Stimulated activated CD4-positive, alpha-beta T cell treated with anti-CD3 and anti-CD28 coated beads, Interleukin-1b, Interleukin-23, amount 100 ng/mL, for 48 hours (primary cell): ENCODE measurements at places on chromosomes 7 and 10.

DNA sequence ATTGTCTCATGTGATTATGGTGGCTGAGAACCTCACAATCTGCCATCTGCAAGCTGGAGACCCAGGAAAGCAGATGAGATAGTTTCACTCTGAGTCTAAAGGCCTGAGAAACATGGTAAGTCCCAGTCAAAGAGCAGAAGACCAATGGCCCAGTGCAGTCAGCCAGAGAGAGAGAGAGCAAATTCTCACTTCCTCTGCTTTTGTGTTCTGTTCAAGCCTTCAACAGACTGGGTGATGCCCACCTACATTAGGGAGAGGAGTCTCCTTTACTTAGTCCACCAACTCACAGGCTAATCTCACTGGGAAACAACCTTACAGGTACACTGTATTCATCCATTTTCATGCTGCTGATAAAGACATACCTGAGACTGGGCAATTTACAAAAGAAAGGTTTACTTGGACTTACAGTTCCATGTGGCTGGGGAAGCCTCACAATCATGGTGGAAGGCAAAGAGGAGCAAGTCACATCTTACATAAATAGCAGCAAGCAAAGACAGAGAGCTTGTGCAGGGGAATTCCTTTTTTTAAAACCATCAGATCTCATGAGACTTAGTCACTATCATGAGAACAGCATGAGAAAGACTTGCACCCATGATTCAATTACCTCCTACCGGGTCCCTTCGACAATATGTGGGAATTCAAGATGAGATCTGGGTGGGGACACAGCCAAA lies 4.7 kb upstream of the FRMPD2 start:
- no peak for DNase-seq

DNA sequence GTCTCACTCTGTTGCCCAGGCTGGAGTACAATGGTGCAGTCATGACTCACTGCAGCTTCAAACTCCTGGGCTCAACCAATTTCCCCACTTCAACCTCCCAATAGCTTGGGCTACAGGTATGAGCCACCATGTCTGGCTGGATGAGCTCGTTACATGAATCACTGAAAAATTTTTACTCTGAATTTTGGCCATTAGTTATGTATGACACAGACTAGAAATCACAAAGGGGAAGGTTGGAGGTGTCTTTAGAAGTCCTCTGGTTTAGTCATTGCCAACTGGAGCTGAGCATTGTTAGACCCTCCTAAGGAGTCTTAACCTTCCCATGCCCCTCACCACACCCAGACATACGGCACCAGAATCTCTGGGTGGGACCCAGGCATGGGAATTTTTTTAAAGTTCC lies 34.7 kb downstream of the SVIL start:
- DNase-seq = no peak

DNA sequence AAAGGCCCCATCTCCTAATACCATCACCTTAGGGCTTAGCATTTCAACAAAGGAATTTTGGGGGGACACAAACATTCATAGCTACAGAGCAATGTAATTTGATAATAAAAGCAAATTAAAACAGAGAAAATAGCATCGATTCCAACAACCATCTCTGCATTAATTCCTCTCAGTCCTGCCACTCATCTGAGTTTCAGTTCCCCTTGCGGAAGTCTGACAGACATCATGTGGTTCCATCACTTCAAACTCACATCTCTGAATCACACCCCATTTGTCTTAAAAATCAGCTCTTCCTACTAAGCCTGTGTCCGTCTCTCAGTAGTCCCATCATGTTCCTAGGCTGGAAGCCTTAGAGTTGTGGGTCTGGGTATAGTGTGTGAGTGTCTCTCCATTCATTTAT lies 3.6 kb downstream of the ADCK2 start:
- DNase-seq = no peak

DNA sequence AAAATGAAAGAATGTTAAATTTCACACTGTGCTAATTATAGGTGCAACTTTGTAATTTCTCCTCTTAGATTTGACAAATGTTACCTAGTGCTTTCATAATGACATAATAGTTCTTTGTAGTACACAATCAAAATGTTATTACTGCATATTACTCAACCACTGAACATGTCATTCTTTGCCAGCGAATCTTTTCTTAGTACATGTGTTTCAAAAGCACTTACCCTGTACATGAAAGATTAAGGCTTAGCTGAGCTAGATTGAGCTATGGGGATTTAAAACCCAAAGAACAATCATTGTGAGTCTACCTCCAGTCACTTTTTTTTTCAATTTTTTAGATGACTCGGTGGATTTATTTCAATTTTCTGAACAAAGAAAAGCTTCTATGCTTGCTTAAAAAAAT lies 123.5 kb upstream of the FERD3L start:
- DNase-seq = no peak

DNA sequence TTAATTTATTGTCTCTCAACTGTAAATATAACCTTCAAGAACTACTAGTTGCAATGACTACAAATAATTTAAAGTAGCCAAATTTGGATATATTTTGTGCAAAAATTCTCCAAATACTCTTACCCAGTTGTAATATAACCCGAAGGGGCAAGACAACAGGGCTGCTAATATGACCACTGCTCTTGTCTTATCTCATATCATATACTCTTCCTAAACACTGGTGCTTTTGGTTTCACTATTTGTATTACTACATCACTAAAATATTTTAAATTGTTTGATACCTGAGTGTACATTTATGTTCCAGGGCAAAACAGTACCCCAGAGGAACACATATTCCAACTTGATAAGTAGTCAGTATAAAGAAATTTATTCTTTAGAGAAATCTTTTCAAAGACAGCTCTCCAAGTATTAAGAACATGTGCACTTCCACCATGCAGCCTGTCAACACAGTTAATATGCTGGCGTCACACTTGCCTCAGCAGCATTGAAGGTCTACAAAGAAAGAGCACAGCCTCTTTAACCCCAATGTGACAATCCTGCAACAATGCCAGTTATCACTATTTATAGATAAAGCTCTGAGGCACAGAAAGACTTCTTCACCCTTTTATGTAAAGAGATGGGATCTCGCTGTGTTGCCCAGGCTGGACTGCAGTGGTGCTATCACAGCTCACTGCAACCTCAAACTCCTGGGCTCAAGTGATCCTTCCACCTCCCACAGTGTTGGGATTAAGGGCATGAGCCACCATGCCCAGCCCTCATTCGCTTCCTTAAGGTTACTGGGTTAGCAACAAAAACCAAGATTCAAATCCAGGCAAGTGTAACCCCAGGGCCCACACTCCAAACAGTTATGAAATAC lies 37.8 kb downstream of the RHEB start:
- no peak for DNase-seq

DNA sequence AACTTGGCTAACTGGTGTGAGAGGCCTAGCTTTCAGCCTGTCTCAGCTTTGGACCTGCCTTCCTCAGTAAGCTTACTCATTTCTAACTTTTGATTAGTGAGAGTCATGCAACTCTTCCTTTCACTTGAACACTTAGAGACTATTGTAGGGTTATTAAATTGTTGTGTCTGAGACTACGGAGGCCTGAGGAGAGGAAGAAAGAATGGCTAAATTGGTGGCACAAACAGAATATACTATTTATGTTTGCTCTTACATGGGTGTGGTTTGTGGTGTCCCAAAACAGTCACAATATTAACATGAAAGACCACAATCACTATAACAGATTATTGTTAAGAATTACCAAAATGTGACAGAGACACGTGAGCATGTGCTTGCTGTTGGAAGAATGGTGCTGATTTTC lies 82.1 kb downstream of the TRIM24 start:
- no peak for DNase-seq

- DNase-seq = no peak
These were observed 8.2 kb downstream of the KCNIP2 start for GRCh38 chr10:101835362-101835761.

DNA sequence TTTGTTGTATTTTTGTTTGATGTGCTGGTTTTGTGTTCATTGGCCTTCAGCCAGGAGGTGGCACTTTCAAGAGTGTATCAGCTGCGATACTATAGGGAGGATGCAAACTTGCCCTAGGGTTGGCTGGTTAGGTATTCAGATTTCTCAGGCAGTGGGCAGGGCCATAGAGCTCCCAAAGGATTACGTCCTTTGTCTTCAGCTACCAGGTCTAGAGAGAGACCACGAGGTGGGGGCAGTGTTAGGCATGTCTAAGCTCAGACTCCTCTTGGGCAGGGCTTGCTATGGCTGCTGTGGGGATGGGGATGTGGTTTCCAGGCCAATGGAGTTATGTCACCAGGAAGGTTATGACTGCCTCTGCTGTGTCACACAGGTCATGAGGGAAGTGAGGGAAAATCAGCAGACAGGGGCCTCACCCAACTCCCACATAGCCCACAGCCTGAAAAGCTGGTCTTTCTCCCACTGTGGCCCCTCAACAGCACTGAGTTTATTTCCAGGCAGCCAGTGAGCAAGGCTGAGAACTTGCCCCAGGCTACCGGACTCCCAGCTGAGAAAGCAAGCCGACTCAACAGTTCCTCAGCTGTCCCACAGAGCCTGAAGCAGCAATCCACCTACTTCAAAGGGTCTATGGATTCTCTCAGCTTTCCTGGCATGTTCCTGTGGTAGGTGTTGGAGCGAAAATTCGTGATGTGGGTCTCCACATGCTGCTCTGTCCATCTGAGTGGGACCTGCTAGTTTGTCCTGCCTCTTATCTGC lies 227.4 kb upstream of the COBL start:
- no peak for DNase-seq

GRCh38 chr10:47266602-47267001 lies 33.4 kb upstream of the GDF10 start:
- no peak for DNase-seq

DNA sequence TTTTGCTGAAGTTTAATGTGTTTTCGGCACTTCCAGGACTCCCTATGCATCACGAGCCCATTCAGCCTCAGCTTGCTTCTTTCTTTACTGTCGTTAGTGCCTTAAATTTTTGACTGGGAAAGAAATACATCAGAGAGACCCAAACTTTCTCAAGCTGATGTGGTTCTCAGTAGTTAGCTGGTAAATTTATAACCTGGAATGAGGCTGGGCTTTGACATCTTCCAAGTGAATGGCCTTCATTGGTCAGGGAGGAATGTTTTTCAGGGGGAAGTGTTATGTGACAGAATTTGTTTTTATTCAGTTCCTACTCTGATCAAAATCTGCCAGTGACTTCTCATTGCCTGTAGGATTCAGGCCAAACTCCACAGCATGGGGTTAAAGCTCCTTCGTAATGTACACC lies 296.9 kb downstream of the SORCS3 start:
- DNase-seq = no peak

DNA sequence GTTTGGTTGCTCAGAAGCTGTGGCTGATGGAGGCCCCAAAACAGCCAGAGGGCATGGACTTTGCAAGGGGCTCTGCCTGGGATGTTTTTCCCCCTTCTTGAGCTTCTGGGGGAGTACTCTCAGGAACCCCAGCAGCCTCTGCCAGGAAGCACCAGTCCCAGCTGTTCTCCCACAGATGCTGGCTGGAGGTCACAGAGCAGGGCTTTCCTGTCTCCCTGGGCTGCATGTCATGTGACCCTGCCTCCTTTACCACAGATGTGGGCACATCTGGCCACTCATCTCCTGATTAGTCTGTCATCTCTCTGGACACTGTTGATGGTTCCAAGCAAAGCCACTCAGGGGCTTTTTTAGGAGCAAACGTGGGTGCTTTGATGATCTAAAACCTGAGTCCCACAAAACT lies 136.7 kb downstream of the NEURL1 start:
- no peak for DNase-seq

GRCh38 chr7:90772410-90772809 lies 176.3 kb downstream of the CDK14 start:
- no peak for DNase-seq

GRCh38 chr7:7857143-7857583 lies 111.4 kb upstream of the GLCCI1 start:
- no peak for DNase-seq

GRCh38 chr7:47454069-47454973 lies 127.6 kb downstream of the TNS3 start:
- no peak for DNase-seq

DNA sequence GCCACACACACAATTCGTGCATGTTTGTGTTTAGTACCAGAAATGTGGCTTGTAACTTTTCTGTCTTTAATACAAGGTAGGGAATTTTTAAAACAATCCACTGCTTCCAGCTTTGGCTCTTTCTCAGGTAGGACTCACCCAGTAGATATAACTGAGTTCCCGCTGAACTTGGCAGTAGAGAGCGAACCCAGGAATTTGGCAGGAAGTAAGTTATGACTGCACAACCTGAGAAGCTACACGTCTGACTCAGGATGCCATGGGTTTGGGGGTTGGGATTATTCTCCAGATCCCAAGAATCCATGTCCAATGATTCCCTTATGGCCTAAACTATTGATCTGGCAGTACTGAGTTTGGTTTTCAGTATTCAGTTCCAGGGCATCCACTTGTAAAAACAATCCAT lies 499.7 kb downstream of the CALN1 start:
- DNase-seq = no peak
